Lower leg skin (tissue), 4 donors: ENCODE measurements at places on chromosomes 7 and 10. TPM values are rescaled to one million over a fixed set of nuclear protein-coding genes. Genes with fewer than 3 reads are reported as not detected.

Gene MMRN2
- total RNA-seq, result 50.8 TPM

Gene STRIP2
- total RNA-seq, result 1.4 TPM

Gene LDB3
- total RNA-seq, result 2.9 TPM

Gene C10orf53
- total RNA-seq, result not detected

Gene FAM171A1
- 5.4 TPM for total RNA-seq

Gene MIOS
- 65.6 TPM for total RNA-seq

Gene GIMAP2
- 7.2 TPM for total RNA-seq

Gene CDC14C
- total RNA-seq, result not detected

Gene TFPI2
- total RNA-seq, result not detected

Gene ACBD7
- total RNA-seq, result not detected

Gene GALNT17
- 0.63 TPM for total RNA-seq

Gene OLAH
- not detected for total RNA-seq

Gene HYAL4
- 2.2 TPM for total RNA-seq

Gene GRID2IP
- 0.59 TPM for total RNA-seq

Gene SEMA3D
- total RNA-seq, result 2.4 TPM

Gene EGFR
- total RNA-seq, result 233 TPM

Gene ANXA7
- total RNA-seq, result 104 TPM

Gene HSPA12A
- 9.3 TPM for total RNA-seq

Gene CLCN1
- total RNA-seq, result not detected

Gene GIMAP8
- total RNA-seq, result 2.3 TPM

Gene CEP55
- total RNA-seq, result 1.9 TPM

Gene FEZF1
- total RNA-seq, result not detected

Gene CFAP46
- total RNA-seq, result 0.54 TPM

Gene CALHM1
- total RNA-seq, result not detected

Gene CALCR
- total RNA-seq, result not detected

Gene LIPJ
- total RNA-seq, result 0.15 TPM

Gene SHH
- not detected for total RNA-seq

Gene TAS2R41
- not detected for total RNA-seq

Gene TMEM140
- total RNA-seq, result 8.2 TPM

Gene GATA3
- total RNA-seq, result 181 TPM

Gene IGFBP3
- 765 TPM for total RNA-seq

Gene GPR26
- total RNA-seq, result not detected

Gene GPRIN2
- 66.6 TPM for total RNA-seq

Gene CFAP69
- 1.3 TPM for total RNA-seq

Gene ARMC3
- not detected for total RNA-seq

Gene ATOH7
- total RNA-seq, result 0.38 TPM

Gene CARD11
- total RNA-seq, result not detected

Gene PRTFDC1
- total RNA-seq, result 0.45 TPM

Gene TES
- 61.5 TPM for total RNA-seq

Gene VAX1
- not detected for total RNA-seq

Gene ATRNL1
- total RNA-seq, result 0.34 TPM

Gene FAM237B
- total RNA-seq, result not detected

Gene SMO
- total RNA-seq, result 9.7 TPM

Gene LRRC61
- 18.2 TPM for total RNA-seq

Gene ANK3
- total RNA-seq, result 102 TPM

Gene PAX4
- total RNA-seq, result not detected

Gene IFRD1
- total RNA-seq, result 29.6 TPM
